GM23338 (cell line): ENCODE measurements at places on chromosomes 11 and 22. TPM values are rescaled to one million over a fixed set of nuclear protein-coding genes. Genes with fewer than 3 reads are reported as not detected.

DNA sequence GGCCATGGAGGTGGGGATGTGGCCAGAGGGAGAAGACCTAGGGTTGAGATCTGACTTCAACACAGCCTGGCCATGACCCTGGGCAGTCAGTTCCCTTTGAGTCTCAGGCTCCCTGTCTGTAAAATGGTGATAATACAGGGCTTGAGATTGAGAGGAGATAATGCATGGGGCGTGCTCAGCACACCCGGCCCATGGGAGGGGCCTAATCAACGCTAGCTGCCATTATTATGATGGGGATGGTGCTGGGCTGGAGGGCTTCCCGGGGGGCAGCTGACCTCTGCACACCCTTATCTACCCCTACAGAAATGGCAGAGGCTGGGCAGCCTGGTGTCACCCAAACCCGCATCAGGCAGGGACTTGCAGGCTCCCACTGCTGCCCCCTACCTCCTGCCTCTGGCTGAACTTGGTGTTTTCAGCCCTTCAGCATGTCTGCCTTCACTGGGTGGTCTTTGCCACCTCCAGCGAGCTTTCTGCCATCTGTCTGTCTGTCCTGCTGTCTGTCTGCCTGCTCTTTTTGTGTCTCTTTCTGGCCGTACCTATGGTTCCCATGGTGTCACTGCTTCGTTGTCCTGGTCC lies 84.5 kb downstream of the CACNA1I start:
- H3K4me3 ChIP-seq, result no peak overlapping the region
- no peaks in the 10 kb centered on the region for H3K27me3 ChIP-seq
- H3K4me1 ChIP-seq, result no peaks in the 10 kb centered on the region
- peak; percentile 46 for DNase-seq

DNA sequence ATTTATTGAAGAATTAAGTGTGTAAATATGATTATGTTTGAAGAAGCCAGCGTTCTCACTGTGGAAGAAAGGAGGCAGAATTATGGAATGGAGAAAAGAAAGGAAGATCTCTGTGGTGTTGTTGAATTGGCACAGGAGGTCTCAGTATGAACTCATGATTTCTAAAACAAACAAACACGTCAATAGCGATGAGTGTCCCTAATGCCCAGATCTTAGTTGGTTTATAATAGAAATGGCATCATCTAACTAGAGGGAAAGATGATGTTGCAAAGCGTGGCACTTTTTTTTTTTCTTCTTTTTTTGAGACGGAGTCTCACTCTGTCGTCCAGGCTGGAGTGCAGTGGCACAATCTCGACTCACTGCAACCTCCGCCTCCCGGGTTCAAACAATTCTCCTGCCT lies 39.2 kb upstream of the SLN start:
- no peaks in the 10 kb centered on the region for H3K27me3 ChIP-seq
- no peaks in the 10 kb centered on the region for H3K36me3 ChIP-seq
- no peaks in the 10 kb centered on the region for H3K4me1 ChIP-seq
- no peak overlapping the region for H3K4me3 ChIP-seq

- H3K36me3 ChIP-seq, result peaks cover 8% of the 10 kb centered on the region; the same call in 1 of the 2 replicates
- H3K27me3 ChIP-seq, result no peaks in the 10 kb centered on the region
- no peak overlapping the region for H3K4me3 ChIP-seq
- H3K27ac ChIP-seq, result no peak overlapping the region
These were observed 221.4 kb downstream of the DBX1 start for GRCh38 chr11:19938866-19939265.

DNA sequence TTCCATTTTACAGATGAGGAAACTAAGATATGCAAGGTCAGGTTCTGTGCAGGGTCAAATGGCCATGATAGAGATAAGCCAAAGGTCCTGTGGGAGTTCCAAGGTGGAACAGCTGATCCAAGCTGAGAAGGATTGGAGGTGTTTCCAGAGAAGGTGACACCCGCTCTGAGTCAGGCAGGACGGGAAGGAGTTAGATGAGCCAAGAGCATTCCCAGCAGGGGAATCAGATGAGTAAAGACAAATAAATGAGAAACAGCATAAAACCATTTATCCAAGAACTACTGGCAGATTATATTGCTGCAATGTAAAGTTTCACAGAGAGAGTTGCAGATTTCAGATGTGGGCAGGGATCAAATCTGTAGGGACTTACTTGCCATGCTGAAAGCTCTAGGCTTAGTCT lies 18.9 kb upstream of the HEPHL1 start:
- no peak overlapping the region for H3K27ac ChIP-seq
- DNase-seq, result no peak
- H3K4me3 ChIP-seq, result no peak overlapping the region
- no peaks in the 10 kb centered on the region for H3K36me3 ChIP-seq
- H3K27me3 ChIP-seq, result no peaks in the 10 kb centered on the region
- no peaks in the 10 kb centered on the region for H3K4me1 ChIP-seq

GRCh38 chr11:78300108-78300839 lies 111.6 kb downstream of the USP35 start:
- no peaks in the 10 kb centered on the region; the same call in 1 of the 2 replicates for H3K4me1 ChIP-seq
- H3K4me3 ChIP-seq, result no peak overlapping the region
- H3K27ac ChIP-seq, result no peak overlapping the region
- no peaks in the 10 kb centered on the region for H3K36me3 ChIP-seq
- no peaks in the 10 kb centered on the region for H3K27me3 ChIP-seq

MED15 gene
- total RNA-seq, result 32.0 and 43.5 TPM in 2 replicates

HTR3B gene
- total RNA-seq, result not detected in 2 replicates

DNA sequence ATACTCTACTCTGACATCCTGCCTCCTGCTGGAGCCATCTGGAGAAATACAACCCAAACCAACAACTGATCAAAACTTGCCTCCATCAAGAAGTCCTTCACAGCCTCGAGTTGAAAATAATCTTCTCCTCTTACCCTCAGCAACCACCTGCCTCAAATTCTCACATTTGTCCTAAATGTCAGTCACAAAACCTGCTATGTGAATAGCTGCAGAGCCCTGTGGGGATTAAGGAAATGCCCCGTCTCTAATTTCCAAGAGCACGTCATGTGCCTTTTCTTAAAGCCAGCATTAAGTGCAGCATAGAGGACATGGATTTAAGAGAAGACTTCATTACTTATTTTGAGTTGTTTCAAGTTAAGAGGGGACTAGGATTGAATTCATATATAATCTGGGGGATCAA lies 105.9 kb downstream of the TRPC6 start:
- no peak overlapping the region for H3K27ac ChIP-seq
- no peaks in the 10 kb centered on the region for H3K27me3 ChIP-seq
- H3K36me3 ChIP-seq, result no peaks in the 10 kb centered on the region
- no peak overlapping the region for H3K4me3 ChIP-seq
- DNase-seq, result no peak

DNA sequence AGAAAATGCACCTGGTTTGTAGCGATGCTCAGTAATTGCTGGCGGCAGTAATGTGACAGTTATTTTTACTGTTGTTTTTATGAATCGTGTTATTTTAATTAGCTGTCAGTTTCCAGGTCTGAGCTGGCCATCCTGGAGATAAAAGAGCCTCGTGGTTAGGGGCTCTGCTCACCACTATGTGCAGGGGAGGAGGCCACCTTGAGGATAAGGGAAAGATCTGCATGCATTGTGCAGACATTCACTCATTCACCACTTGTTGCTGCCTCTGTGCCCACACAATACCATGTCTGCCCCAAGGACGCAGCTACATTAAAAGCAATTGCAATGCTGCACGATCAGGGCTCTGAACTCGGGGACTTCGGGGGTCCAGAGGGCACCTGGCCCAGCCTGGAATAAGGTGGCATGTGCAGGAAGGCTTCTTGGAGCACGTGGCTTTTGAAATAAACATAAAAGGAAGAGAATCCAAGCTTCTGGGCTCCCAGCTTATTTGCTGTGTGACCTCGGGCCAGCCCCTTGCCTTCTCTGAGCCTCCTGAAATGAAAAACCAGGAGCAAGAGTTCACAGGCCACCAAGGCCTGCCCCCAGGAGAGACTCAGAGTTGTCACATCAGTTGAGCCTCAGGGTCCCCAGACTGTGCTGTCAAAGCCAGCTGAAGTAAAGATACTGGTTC lies 44.7 kb upstream of the SHISAL1 start:
- no peak overlapping the region for H3K27ac ChIP-seq
- H3K4me3 ChIP-seq, result no peak overlapping the region
- peak; percentile 37 for DNase-seq
- no peaks in the 10 kb centered on the region for H3K36me3 ChIP-seq

GRCh38 chr11:39917256-39917655 lies 1542.2 kb downstream of the LRRC4C start:
- no peaks in the 10 kb centered on the region; the same call in 1 of the 2 replicates for H3K36me3 ChIP-seq
- no peak for DNase-seq
- H3K4me3 ChIP-seq, result no peak overlapping the region
- H3K27ac ChIP-seq, result no peak overlapping the region
- H3K4me1 ChIP-seq, result no peaks in the 10 kb centered on the region

DNA sequence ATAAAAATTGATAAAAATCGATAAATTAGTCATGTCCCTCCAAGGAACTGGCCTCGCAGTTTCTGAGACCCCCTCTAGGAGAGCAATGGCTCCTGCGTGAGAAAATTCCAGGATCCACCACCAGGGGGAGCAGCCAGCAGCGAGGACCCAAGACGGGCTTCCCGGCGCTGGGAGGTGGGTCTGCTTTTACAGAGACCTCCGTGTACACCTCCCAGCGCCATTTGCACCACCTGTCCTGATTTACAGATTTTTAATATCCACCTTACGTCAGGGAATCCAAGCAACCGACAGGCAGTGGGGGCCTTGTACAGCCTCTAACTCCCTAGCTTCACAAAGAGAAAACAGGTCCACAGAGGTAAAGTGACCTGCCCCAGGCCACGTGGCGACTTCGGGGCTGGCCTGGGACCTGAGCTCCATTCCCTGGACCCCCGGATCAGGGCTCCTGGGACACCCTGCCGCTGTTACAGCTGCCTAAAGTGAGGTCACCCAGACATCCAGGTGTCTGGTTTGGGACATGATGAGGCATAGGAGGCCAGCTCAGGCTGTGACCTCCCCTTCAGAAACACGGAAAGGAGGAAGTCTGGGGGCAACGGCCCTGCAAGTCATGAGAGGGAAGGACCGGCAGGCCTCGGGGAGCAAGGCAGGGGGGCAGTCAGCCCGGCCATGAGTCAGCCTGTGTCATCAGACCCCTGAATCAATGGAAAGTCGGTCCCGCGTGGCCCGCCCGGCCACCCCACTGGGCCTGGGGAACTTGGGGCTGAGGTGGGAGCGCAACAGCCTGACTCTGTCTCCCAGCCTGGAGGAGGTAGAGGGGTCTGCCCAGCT lies 3.5 kb downstream of the OSM start:
- H3K27ac ChIP-seq, result no peak overlapping the region
- H3K36me3 ChIP-seq, result no peaks in the 10 kb centered on the region
- peaks cover 2% of the 10 kb centered on the region for H3K4me1 ChIP-seq
- peak; percentile 95 for DNase-seq

SAA2 gene
- not detected in 2 replicates for total RNA-seq

TOB2 gene
- total RNA-seq, result 43.0 and 47.2 TPM in 2 replicates

DNA sequence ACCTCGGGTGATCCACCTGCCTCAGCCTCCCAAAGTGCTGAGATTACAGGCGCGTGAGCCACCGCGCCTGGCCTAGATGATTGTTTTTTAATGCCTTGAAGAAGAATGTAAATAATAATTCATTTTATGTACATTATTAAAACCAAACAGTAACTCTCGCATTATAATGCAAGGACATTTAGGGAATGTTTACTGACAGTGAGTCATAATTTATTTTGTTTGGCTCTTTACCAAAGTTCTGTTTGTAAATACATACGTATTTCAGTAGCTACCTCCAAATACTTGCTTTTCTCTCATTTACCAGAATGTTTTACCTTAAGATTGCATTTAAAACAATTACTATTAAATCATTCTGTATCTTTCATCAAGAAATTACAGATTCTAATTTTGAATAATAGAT lies 3.0 kb downstream of the RAB39A start:
- H3K36me3 ChIP-seq, result no peaks in the 10 kb centered on the region
- H3K27me3 ChIP-seq, result no peaks in the 10 kb centered on the region
- DNase-seq, result no peak
- no peaks in the 10 kb centered on the region; the same call in none of the 2 replicates for H3K4me1 ChIP-seq
- no peak overlapping the region for H3K4me3 ChIP-seq

DNA sequence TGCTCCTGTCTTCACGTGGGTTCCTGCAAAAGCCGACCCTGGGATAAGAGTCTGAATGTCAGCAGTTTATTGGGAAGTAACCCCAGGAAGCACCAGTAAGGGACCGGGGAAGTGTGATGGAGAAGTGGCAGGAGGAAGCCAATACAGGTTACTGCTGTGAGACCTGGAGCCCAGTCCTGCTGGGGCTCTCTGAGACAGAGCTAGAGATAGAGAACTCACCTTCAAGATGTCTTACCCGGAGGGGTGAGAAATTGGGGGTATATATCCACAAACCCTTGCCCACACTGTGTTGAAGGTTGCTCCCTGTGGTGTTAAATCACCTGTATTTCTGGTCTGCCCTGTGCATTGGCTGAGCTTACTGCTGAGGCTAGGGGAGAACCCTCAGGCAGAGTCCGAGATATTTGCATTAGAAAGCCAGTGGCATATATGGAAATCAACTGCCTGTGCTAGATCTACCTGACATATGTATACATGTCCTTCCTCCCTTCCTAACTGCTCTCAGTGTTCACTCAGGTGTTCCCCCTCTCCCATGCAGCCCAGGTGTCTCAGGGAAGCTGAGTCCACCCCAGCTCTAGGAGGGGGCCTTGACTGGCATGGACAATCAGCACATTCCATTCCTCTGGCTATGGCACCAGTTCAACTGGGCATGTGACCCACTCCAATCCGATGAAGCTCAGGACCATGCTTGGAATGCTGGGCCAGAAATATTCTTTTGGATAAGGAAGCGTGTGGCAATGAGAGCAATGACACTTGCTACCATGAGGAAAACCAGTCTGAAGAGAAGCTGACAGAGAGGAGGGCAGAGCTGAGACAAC lies 6.8 kb upstream of the MICAL2 start:
- H3K36me3 ChIP-seq, result no peaks in the 10 kb centered on the region
- DNase-seq, result no peak
- no peaks in the 10 kb centered on the region for H3K27me3 ChIP-seq
- no peak overlapping the region for H3K27ac ChIP-seq

DNA sequence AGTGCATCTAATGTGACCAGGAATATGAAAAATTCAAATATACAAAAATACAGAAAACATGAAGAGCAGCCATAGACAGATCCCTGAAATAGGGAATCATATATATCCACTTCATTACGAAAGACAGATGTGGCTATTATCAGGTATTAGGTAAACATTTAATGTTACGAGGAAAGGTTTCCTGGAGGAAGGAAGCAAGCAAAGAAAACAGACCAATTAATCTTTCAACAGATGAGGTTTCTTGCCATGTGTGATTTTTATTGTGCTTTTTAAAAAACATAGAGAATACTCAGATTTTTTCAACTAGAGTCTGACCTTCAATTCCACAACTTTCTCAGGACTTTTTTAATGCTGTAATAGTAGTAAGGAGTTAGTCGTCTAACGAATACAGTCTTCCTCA lies 24.3 kb upstream of the GAB2 start:
- no peak overlapping the region for H3K27ac ChIP-seq
- H3K4me1 ChIP-seq, result no peaks in the 10 kb centered on the region
- DNase-seq, result no peak
- H3K27me3 ChIP-seq, result no peaks in the 10 kb centered on the region

OR2D2 gene
- total RNA-seq, result 0.24 and 1.3 TPM in 2 replicates

DHCR7 gene
- total RNA-seq, result 166 and 175 TPM in 2 replicates

- H3K4me1 ChIP-seq, result no peaks in the 10 kb centered on the region
- no peaks in the 10 kb centered on the region for H3K36me3 ChIP-seq
- no peaks in the 10 kb centered on the region for H3K27me3 ChIP-seq
These were observed 56.6 kb upstream of the FDX1 start for GRCh38 chr11:110373051-110373702.
